Ovary (tissue), 10 donors: ENCODE measurements at places on chromosomes 1 and 21. TPM values are rescaled to one million over a fixed set of nuclear protein-coding genes. Genes with fewer than 3 reads are reported as not detected.

- H3K4me3 ChIP-seq: no peak overlapping the region
- DNase-seq: no peak
- no peak overlapping the region for H3K27ac ChIP-seq
- H3K36me3 ChIP-seq: no peaks in the 10 kb centered on the region
- H3K4me1 ChIP-seq: peaks cover 7% of the 10 kb centered on the region
These were observed 33.7 kb downstream of the XCL2 start for GRCh38 chr1:168509875-168510791.

The PPIAL4G gene
- 0.05 TPM for total RNA-seq

GRCh38 chr1:17134724-17135123, 15.5 kb upstream of the PADI2 start:
- H3K4me1 ChIP-seq: no peaks in the 10 kb centered on the region
- H3K4me3 ChIP-seq: no peak overlapping the region
- DNase-seq: no peak
- H3K27me3 ChIP-seq: no peaks in the 10 kb centered on the region

The CHODL gene
- 1.9 TPM for total RNA-seq

GRCh38 chr1:196376630-196377328, 231.5 kb downstream of the KCNT2 start:
- no peak overlapping the region for H3K27ac ChIP-seq
- no peaks in the 10 kb centered on the region for H3K27me3 ChIP-seq
- H3K36me3 ChIP-seq: no peaks in the 10 kb centered on the region
- DNase-seq: no peak
- H3K4me1 ChIP-seq: no peaks in the 10 kb centered on the region

GRCh38 chr1:212605441-212606394, 2.8 kb upstream of the ATF3 start:
- H3K27me3 ChIP-seq: no peaks in the 10 kb centered on the region
- DNase-seq: no peak
- peaks cover 10% of the 10 kb centered on the region for H3K4me1 ChIP-seq
- H3K36me3 ChIP-seq: no peaks in the 10 kb centered on the region

DNA sequence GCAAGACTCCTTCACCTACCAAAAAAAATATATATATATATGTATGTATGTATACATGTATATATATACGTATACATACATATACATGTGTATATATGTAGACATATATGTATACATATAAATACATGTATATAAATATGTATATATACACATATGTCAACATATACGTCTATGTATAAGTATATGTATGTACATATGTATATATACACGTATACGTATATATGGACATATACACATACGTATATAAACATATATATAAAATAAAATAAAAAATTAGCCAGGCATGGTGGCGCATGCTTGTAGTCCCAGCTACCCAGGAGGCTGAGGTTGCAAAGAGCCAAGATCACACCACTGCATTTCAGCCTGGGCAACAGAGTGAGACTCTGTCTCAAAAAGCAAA, 31.6 kb downstream of the BRWD1 start:
- H3K27ac ChIP-seq: no peak overlapping the region
- no peaks in the 10 kb centered on the region for H3K4me1 ChIP-seq
- no peak for DNase-seq
- no peak overlapping the region for H3K4me3 ChIP-seq
- no peaks in the 10 kb centered on the region for H3K27me3 ChIP-seq
- no peaks in the 10 kb centered on the region for H3K36me3 ChIP-seq

GRCh38 chr1:89837036-89837481, 16.2 kb downstream of the LRRC8D start:
- H3K27me3 ChIP-seq: no peaks in the 10 kb centered on the region
- H3K36me3 ChIP-seq: no peaks in the 10 kb centered on the region
- no peak overlapping the region for H3K27ac ChIP-seq
- no peak overlapping the region for H3K4me3 ChIP-seq
- no peaks in the 10 kb centered on the region for H3K4me1 ChIP-seq

The SPRR1B gene
- not detected for total RNA-seq

GRCh38 chr1:185365951-185366350, 48.9 kb upstream of the IVNS1ABP start:
- no peak overlapping the region for H3K4me3 ChIP-seq
- no peak overlapping the region for H3K27ac ChIP-seq
- no peak for DNase-seq

The FASLG gene
- total RNA-seq: 0.23 TPM

The CDC42BPA gene
- 32.9 TPM for total RNA-seq

DNA sequence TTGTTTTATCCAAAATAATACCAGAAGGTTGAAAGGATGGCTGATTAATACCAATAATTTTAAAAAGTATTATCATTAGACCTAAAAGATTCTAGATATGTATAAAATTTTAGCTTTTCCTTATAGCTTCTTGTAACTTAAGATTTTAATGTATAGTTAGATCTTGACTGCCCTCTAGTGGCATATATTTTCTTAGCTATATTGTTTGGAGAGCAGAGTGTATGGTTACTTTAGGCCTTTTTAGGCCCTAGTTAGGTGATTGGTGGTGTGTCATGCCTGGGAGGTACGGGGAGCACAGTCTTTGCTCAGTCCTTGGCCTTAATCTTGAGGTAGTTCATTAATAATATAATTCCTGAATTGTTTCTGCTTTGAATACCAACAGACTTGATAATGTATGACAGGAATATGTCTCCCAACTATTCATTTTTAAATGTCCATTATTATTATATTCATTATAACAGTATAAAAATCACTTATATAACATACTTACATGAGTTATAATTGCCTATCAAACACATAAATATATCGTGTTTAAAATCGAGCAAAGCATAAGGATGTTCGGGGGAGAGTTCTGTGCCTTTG, 328.4 kb downstream of the ZP4 start:
- H3K27ac ChIP-seq: no peak overlapping the region
- no peaks in the 10 kb centered on the region for H3K4me1 ChIP-seq
- no peak overlapping the region for H3K4me3 ChIP-seq
- DNase-seq: no peak
- H3K27me3 ChIP-seq: no peaks in the 10 kb centered on the region

DNA sequence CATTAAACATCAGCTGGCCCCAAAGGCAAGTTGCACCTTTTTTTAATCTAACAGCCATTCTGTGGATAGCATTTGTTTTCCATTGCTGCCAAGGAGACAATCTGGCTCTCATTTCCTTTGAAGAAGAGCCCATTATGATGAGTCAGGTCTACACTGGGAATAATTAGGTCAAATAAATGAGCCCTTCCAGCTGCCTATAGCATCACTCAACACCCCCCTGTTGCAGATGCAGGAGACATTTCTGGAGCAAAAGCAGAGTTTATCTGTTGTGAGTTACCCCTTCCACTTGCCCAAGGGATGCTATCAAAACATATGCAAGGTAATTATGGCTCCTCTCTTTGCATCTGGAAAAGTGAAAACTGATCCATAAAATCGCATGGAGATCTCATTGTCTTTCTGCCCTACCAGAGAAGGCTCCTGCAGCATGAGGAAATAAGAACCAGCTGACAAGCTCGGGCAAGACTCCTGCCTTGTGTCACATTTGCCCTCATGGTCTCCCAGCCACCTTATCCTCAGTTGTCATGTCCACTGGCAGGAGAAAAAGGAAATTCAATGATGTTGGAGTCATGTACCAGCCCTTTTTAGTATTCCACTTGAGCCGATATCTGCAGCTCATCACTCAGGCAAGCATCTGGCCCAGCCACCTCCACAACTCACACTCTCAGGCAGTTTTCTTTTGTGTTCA, 135.9 kb downstream of the SLC30A10 start:
- no peaks in the 10 kb centered on the region for H3K36me3 ChIP-seq
- no peaks in the 10 kb centered on the region for H3K27me3 ChIP-seq
- no peaks in the 10 kb centered on the region for H3K4me1 ChIP-seq
